ENCODE measurements at places on chromosomes 1 and 21.

DNA sequence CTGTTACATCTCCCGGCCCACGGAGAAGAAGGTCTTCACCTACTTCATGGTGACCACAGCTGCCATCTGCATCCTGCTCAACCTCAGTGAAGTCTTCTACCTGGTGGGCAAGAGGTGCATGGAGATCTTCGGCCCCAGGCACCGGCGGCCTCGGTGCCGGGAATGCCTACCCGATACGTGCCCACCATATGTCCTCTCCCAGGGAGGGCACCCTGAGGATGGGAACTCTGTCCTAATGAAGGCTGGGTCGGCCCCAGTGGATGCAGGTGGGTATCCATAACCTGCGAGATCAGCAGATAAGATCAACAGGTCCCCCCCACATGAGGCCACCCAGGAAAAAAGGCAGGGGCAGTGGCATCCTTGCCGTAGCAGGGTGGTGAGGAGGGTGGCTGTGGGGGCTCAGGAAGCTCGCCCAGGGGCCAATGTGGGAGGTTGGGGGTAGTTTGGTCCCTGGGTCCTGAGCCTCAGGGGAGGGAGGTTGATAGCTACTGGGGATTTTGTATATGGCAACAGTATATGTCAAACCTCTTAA is 2.3 kb downstream of the GJB4 start:
- no peak for DNase-seq

DNA sequence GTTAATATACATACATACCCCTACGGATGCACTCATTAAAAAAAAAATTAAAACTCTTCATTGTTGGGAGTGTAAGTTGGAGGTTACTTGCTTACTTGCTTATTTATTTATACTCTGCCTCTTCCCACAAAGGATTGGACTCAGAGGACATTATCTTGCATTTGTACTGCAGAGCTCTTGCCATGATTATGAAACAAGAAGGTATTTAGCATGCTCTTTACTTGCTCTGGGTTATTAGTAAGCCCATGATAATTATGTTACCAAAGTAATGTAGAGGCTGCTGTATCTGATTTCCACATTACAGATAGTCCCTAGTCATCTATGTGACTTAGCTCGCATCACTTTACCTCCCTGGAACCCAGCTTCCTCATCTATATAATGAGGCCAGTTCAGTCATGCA is 355.1 kb upstream of the PTBP2 start:
- DNase-seq, result no peak

GRCh38 chr1:78699813-78700212 is 50.2 kb downstream of the IFI44 start:
- DNase-seq, result no peak

DNA sequence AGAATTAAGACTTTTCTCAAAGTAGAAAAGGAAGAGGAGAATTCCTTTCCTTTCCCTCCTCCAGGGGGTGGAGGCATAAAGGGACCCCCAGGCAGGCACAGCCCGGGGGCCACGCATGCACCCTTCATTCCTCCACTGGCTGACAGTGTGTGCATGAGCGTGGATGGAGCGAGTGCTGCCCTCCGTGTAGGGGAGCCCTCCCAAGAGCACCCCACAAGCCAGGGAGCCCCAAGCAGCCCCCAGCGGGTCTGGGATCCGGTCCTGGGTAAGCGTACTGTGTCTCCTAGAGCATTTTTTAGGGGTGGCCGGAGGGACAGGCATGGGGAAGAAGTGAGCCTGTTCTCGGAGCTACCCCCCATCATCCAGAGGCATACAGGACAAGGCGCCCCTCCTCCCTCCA is 120.5 kb downstream of the SIK1 start:
- no peak for DNase-seq

DNA sequence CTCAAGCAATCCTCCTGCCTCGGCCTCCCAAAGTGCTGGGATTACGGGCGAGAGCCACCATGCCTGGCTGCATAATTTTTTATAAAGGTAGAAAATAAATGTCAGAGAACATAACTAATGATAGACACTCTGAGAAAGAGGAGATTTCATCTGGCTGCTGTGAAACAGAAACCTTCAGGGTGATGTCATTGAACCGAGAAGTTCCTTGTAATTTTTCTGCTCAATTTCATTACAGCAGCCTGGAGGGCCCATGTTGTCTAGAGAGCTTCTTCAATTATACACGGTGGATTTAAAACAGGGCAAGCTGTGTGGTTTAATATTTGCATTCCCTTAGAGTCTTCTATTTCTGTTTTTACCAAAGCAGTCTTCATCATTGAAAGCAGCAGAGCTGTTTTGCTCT is 64.3 kb upstream of the MORC3 start:
- no peak for DNase-seq

GRCh38 chr1:91533361-91534024 is 32.8 kb downstream of the CDC7 start:
- no peak for DNase-seq

DNA sequence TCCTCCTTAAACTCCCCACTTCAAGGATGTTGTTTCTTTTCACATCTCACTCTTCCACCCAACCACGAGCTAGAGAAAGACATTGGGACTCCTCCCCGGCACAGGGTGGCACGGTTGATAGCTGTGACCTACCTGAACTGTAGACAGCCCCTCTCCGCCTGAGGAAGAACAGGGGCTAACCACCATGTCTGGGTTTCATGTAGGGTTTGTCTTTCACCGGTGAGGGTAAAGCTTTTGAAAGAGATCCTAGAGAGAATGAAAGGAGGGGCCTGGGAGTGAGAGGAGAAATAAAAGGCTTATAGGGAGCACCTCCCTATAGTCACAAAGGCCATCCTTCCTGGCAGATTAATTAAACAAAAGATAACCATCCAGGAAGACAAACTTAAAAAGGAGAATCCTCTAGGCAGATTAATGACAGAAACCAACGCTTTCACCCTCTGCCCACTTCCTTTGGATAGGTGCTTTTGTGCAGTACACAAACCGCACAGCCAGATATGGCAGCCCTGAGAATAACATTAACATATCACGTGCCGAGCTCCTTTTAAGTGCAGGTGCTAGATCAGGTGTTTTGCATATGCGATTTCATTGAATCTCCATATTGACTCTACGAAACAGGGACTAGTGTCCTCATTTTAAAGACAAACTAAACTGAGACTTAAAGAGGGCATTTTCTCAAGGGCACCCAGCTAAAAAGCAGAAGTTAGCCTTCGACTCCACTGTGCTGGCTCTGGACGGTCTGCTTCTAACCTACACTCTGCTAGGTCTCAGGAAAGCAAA is 178.1 kb upstream of the RUNX1 start:
- DNase-seq, result peak; percentile 43

- DNase-seq, result no peak
These were observed 31.0 kb downstream of the PSMG1 start for GRCh38 chr21:39152271-39152670.
